ENCODE measurements at places on chromosomes 5 and 9. TPM values are rescaled to one million over a fixed set of nuclear protein-coding genes. Genes with fewer than 3 reads are reported as not detected.

CDH18 gene
- not detected for total RNA-seq

FOXD4L5 gene
- not detected for total RNA-seq

IL3 gene
- total RNA-seq: not detected

NIPSNAP3A gene
- total RNA-seq: 48.6 TPM

IL13 gene
- not detected for total RNA-seq

HSD17B3 gene
- total RNA-seq: not detected

SLC25A25 gene
- 20.2 TPM for total RNA-seq

ELAVL2 gene
- not detected for total RNA-seq

SLC30A5 gene
- total RNA-seq: 50.5 TPM

SLC6A18 gene
- not detected for total RNA-seq

BTNL8 gene
- not detected for total RNA-seq

ENTPD2 gene
- total RNA-seq: not detected

PCDHB12 gene
- total RNA-seq: not detected

ADAMTS13 gene
- 0.86 TPM for total RNA-seq

EQTN gene
- not detected for total RNA-seq

ANXA2R gene
- 0.53 TPM for total RNA-seq

NRG2 gene
- total RNA-seq: not detected

ADAMTS12 gene
- total RNA-seq: 16.7 TPM

SPINK6 gene
- 1.1 TPM for total RNA-seq
